ENCODE measurements at places on chromosomes 4 and X.

DNA sequence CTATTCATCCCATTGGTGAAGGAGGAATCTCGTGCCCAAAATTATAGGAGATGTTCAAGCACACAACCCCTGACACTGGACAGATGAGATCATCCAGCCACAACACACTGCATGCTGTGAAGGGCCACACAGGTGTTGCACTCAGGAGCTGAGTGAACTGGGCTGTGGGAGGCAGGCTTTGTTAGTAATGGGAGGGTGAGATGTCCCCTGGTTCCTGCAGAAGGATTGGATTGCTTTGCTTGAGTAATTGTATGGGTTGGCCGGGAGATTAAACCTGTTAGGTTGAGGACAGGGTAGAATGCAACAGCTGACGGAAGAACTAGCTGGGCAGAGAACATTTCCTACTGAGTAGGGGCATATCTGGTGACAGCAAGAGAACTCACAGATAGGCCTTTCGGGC, 152.2 kb downstream of the TACR3 start:
- no peak for DNase-seq

- no peak for DNase-seq
These were observed 28.9 kb downstream of the TENM3 start for GRCh38 chr4:182272151-182272550.

GRCh38 chr4:158459085-158459820, 62.4 kb upstream of the RXFP1 start:
- DNase-seq = no peak

DNA sequence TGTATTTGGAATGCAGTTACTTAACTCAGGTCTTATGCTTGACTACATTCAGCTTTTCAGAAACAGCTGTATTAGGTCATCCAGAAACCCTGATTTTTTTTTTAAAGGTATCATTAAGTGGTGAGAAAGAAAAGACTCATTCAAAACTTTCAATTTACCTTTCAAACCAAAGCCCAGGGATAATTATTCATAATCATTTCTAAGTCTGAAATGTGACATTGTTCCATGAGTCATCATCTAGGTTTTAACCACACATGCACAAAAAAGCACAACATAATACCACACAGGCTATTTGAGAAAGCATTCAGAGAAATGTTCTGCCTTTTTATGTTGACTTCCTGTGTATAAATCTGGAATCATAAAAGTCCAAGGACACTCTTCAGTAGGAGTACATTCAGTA, 288.2 kb downstream of the IL1RAPL2 start:
- DNase-seq = no peak

GRCh38 chrX:31435592-31435991, 363.8 kb upstream of the FTHL17 start:
- DNase-seq = no peak

DNA sequence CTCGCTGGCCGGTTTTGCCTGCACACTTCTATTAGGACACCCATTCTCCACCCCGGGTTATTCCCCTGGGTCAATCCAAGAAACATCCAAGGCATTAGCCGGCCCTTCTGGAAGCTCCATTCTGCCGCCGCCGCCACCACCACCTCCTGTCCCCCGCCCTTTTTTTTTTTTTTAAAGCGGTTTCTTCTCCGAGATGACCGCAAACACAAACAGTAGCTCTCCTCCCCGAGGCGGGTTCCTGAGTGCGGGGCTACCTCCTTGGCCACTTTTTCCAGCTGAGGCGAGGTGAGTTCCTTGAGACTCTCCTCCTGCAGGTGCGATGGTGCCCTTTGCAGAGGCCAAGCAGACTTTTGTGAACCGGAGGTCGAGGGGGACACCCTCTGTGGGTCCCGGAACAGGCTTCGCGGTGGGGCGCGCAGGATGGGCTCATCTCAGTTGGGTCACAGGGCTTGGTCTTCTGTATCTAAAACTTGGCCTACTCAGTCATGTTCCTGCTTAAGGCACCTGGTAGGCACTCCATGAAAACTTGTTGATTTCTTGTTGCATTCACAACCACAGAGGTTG, 930 bp downstream of the NWD2 start:
- no peak for DNase-seq

DNA sequence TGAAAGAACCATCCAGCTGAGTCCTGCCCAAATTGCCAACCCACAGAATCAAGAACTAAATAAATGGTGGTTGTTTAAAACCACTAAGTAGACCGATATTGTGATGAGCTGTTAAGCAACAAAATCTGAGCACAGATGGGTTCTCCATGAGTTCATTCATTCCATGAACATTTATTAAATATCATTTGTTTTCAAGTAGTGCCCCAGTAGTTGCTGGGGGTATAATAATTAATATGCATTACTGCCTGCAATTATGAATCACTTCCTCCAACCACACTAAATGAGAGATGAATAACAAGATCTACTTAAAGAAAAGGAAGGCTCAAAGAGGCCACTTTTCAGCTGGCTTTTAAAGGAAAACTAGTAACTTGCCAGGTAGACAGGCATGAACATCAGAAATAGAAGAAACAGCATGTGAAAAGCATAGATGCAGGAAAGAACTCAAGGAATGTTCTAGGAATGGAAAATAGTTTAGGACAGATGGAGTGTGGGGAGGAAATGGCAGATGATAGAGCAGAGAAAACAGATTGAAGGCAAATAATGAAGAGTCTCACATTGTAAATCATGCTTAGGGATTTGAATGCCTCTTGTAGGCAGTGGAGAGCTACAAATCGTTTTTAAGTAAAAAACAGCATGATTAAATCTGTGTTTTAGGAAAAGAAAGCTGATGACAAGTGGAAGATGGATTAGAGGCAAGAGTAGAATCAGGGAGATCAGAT, 641.7 kb upstream of the DIPK2B start:
- no peak for DNase-seq

DNA sequence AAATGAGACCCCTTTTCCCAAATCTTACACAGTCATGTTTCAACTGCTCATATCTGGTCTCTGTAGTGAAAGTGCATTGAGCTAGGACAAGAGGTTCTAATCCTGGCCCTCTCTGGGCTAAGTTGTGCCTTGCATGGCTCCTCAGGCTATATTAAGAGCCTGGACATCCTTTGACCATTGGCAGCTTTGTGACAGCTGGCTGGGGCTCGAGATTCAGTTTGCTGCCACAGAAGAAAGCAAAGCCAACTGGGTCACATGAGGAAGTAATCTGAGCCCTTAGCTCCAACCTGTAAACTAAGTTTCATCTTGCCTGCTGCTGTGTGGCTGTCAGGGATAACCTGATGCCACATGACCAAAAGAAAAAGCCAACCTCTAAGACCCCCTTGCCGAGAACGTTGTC, 51.8 kb upstream of the JADE1 start:
- no peak for DNase-seq

GRCh38 chrX:119237562-119237942, 1.5 kb downstream of the PGRMC1 start:
- no peak for DNase-seq

- DNase-seq = no peak
These were observed 472.5 kb upstream of the RPS6KA3 start for GRCh38 chrX:20739038-20739745.

DNA sequence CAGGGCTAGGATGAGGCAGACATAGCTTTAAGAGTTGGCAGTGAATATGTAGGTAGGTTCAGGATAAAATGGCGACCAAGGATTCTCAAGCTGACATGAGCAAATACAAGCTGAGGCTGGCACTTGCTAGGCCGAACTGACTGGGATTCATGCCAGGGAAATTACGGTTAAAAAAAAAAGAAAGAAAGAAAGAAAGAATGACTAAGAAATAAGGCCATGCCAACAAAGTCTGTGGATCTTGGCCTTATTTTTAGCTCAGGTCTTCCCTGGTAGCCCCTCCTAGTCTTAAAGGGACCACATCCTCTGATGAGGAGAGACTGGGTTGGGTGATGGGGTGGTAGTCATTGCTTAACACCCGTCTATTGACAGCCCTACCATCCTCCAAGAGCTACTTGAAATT, 64.4 kb upstream of the KLHL13 start:
- no peak for DNase-seq

DNA sequence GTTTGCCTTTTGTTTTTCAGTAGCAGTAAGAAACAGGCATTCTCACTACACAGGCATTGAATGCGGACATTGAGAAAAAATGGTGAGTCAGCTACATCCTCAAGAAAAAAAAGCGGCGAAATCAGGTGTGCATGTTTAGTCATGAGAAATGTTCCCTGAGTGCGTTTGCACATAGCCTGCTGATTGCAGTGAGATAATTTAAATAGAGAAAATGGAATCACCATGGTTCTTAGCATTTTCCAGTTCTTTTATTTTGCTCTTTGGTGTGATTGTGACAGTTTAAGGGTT, 54.1 kb upstream of the CLDN34 start:
- DNase-seq = no peak

GRCh38 chr4:28254003-28254402, 1393.4 kb downstream of the STIM2 start:
- no peak for DNase-seq

GRCh38 chr4:17018013-17018412, 119.6 kb upstream of the LDB2 start:
- DNase-seq = no peak

DNA sequence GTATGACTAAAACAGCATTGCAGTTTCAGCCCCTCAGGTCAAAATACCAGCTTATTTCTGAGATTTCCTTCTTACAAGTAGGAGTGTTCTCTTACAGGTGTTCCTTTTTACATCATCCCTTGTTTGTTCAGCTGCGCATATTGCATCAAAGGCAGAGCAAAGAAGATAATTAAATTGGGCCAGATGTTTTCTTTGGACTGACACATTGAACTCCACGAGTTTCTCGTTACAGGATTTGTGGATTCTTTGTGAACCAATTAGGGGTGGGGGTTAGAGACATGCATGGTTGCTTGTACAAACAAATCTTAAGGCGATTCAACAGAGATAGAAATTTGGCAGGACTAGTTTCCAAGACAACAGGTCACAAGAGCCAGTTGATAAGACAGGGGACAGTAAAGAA, 95.7 kb downstream of the SPANXN4 start:
- no peak for DNase-seq

- DNase-seq = no peak
These were observed 43.3 kb downstream of the NCAPG start for GRCh38 chr4:17854036-17854435.

- no peak for DNase-seq
These were observed 85.3 kb downstream of the LNX1 start for GRCh38 chr4:53505947-53506346.

- no peak for DNase-seq
These were observed 236.1 kb downstream of the OPHN1 start for GRCh38 chrX:68196939-68197791.

GRCh38 chr4:97016186-97016907, 1126.9 kb downstream of the STPG2 start:
- DNase-seq = no peak

GRCh38 chr4:184453365-184454160, 20.8 kb downstream of the IRF2 start:
- peak; percentile 86 for DNase-seq

GRCh38 chrX:36198575-36198974, 279.0 kb downstream of the CFAP47 start:
- no peak for DNase-seq

GRCh38 chrX:107713543-107714205, 61.9 kb downstream of the TSC22D3 start:
- DNase-seq = no peak

- DNase-seq = no peak
These were observed 260.5 kb upstream of the DDX53 start for GRCh38 chrX:22739276-22739675.

- DNase-seq = no peak
These were observed 96.2 kb upstream of the GPRIN3 start for GRCh38 chr4:89403826-89404225.

- no peak for DNase-seq
These were observed 243.4 kb upstream of the GRID2 start for GRCh38 chr4:92060333-92060732.

- DNase-seq = peak; percentile 3
These were observed 245.6 kb downstream of the TRAM1L1 start for GRCh38 chr4:116839826-116840225.

- no peak for DNase-seq
These were observed 17.8 kb upstream of the RPL39 start for GRCh38 chrX:119809185-119809666.

DNA sequence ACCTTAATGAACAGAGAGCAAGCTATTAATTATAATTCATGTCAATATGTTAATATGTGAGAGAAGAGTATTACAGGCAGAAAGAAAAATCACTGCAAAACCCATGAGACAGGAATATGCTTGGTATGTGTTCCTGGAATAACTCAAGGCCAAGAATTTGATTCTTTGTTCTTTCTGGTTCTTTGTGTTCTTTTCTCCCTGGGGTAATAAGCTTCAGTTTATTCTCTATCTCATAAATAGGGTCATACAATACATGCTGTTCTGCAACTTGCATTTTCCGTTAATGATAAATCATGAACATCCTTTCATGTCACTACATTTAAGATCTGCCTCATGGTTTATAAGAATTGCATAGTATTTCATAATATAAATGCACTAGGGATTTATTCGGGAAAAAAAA, 16.8 kb upstream of the THOC2 start:
- no peak for DNase-seq

GRCh38 chrX:115630204-115630603, 69.2 kb downstream of the PLS3 start:
- no peak for DNase-seq

DNA sequence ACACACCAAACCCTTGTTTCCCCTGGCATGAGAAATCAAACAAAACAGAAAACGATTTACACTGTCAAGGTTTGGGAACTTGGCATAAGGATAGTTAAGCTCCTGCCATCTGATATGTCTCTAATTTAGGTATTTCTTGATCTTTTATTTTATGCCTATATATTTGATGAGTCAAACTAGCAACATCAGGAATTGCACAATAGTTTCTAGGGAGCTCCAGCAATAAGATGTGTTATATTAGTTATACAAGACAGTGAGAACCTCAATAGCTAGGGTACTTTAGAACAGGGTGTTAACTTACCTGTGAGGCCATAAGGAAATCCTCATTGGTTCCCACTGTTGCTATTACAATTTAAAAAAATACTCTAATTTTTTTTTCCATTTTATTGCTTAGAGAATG, 474.2 kb downstream of the GBA3 start:
- no peak for DNase-seq

DNA sequence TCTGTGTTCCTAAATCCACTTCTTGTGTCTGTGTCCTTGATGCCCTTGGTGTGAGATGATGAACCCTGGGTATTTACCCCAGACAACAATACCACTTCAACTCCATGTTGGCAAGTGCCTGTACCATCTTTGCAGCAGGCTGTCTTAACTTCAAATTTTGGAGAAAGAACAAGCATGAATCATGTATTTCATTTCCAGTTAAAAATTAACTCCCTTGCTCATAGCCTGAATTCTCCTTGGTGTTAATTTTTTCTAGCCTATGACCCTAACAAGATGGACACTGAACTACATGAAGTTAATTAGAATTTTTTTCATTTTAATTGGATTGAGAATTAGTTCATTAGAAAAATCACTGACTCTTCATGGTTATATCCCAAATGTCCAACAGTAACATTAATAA, 267.8 kb upstream of the INTU start:
- DNase-seq = no peak

- DNase-seq = no peak
These were observed 3.7 kb downstream of the CNGA1 start for GRCh38 chr4:48012824-48013223.

DNA sequence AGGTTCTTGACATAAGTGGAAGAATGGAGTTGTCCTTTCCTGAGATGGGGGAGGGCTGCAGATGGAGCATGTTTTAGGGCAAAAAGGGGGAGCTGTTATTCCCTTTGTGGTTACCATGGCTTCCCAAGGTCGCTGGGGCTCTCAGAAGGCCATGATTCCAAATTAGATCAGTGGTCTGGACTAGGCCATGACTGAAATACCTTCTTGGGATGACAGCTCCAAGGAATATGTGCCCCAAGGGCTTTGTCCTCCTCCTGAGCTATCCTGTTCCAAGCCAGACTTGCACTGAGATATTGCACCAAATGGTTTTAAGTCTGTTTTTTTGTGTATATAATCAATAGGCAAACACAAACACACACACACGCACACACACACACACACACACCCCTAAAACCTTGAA, 3.0 kb upstream of the RBPJ start:
- no peak for DNase-seq

Measured in non-pigmented ciliary epithelial cell (primary cell).